ENCODE measurements at places on chromosomes 5 and 9.

DNA sequence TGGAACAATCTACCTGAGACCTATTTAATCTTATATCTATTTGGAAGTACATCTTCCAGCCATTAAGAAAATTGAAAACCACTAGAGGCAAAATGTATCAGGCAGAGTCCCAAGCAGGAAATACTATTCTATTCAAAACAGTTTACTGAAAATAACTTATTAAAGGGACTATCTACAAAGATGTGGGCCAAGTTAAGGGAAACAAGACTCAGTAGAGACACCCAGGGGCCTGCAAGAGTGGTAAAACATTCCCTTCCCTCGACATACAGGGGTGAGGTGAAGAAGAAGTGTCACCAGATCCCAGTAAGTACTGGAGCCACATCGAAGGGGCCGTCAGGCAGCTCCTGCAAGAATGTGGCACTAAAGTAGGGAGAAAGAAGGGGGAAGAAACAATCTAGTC, 12.1 kb upstream of the NRG2 start:
- DNase-seq, result no peak

GRCh38 chr5:105536675-105537074, 1974.1 kb upstream of the NUDT12 start:
- DNase-seq, result no peak

GRCh38 chr5:80916676-80917075, 43.5 kb upstream of the RASGRF2 start:
- DNase-seq, result no peak

DNA sequence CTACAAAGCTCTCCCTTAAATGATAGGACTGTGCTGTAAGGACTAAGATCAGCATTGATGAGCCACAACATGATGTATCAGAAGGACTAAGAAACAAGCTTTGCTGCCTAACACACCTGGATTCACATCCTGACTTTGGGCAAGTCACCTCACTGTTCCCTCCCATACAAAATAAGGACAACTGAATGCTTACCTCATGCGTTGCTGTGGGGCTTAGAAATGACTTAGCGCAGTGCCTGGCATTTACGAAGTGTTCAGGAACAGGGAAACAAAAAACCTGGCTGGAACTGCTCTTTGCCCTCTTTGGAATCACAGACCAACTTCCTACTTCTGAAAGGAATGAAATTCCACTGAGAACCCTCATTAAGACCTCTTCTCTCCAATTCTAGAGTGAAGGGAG, 113.7 kb downstream of the BAAT start:
- DNase-seq, result no peak

GRCh38 chr9:109632817-109633216, 134.7 kb upstream of the PTPN3 start:
- DNase-seq, result no peak

- no peak for DNase-seq
Measured at GRCh38 chr5:9559965-9560364, 14.1 kb upstream of the SEMA5A start.

DNA sequence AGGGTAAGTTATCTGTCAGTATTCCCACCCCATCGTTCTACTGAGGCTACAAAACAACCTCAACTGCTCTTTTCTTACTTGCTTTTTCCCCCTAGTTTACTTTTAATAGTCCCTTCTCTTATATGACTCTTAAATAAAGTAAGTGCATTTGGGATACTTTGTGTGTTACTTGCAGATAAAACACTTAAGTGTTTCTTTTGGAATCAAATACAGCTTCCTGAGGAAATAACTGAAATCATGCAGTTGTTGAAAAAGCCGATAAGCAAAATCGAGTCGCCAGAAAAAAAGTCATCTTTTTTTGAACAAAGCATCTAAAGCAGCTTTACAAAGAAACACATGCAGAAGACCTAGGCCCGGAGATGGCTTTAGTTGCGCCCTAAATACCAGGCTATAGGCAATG, 53.5 kb upstream of the EPB41L4A start:
- DNase-seq, result no peak

DNA sequence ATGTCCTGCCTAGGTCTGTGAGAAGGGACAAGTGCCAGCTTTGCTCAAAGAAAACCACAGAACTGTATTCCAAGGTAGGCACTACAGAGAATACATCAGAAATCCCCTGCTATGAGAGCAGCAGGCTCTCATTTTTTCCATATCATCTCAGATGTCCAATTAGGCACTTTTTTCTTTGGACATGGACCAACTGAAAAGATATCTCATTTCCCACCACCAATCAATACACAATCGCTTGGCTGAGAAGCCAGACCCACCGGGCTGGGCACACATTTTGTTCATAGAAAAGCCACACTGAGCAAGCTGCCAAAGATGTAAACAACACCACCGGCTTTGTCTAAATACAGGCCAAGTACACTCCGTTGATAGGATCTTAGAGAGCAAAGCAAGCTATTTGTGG, 25.9 kb downstream of the STOM start:
- no peak for DNase-seq

DNA sequence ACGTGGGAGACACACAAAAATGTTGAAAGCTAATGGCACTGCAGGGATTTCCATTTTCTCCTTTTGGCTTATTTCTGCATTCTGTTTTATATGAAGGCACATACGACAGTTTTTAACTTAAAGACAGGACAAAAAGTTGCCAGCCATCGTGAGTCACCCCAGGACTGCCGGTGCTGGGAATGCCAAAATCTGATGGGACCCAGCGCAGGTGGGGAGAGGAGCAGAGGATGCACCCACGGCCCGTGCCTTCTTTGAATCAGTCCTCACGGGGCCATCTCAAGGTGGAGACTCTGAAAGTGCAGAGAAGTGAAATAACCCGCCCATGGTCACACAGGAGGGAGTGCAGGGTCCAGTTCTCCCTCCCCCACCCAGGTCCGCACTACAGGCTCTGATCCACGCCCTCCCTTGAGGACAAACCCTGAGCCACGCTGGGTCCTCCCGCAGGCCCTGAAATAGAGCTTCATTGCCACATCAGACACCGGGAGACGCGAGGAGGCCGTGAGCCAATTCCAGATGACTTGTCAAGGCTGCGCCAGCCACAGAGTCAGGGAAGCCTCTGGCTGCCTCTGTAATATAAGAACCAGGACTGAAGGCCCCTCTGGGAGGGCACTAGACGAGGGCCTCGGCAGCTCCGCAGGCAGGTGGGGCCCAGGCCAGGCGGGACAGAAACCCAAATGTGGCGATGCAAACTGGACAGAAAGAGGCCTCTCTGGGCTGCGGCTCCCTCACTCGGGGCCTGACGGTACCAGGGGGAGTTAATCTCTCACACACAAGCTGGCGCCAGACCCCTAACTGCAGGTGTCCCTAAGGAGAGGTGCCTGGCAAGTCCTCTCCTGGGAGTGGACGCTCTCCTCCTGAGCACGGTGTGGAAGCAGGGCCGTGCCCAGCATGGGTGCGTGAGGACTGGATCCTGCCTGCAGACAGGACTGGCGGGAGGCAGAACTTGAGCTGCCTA, 22.9 kb downstream of the ADAMTS2 start:
- DNase-seq, result no peak

GRCh38 chr5:102764381-102765004, 9.4 kb downstream of the PAM start:
- DNase-seq, result no peak

DNA sequence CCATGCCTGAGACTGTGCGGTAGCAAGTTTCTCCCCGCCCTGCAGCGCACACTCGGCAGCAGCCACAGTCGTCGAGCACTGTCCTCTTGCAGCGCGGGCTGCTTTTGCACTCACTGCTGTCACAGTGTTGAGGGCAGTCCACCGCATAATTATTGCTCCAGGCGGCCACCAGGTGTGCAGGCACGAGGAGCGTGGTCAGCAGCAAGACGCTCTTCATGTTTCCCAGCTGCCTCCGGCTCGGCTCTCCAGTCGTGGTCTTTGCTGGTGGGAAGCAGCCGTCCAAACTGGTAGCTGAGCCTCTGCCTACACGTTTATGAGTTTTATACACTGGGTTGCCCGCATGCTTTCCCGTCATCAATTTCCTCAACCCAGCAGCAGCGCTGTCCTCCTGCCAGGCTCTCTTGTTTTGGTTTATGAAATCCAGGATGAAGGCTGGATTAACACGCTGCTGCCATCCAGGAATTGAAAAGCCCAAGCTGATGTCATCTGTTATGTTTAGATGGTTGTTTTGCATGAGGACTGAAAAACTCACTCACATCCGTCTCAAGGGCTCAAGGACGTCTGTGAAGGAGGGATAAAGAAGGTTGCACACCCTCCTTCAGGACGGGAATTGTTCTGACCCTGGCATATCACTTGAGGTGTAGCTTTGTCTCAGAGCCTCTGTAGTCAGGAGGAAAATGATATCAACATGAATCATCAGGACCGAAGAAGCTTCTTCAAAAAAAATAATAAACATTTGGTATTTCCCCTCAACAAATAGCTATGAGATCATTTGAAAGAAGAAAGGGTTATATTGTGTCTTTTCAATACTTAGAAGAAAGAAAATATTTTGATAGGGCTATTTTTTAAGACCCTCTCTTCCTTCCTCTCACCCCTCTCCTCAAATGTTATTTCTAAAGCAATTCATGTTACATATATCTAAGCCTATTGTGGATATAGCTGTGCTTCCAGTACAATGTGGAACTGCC, at the start of gene ESM1:
TSS of gene ESM1 (minus strand) at position 293 of the 968 bp plus-strand sequence. CDS start at position 217, 76 bp downstream.
- DNase-seq, result no peak

GRCh38 chr5:149948993-149949392, 4.4 kb upstream of the PDE6A start:
- DNase-seq, result no peak

GRCh38 chr5:79507251-79508205, 6.4 kb downstream of the HOMER1 start:
- peak; percentile 40 for DNase-seq

GRCh38 chr5:125559296-125559695, 812.9 kb upstream of the ZNF608 start:
- no peak for DNase-seq

GRCh38 chr5:96893342-96893741, 17.0 kb downstream of the ERAP2 start:
- DNase-seq, result no peak

GRCh38 chr5:126948011-126948355, 82.4 kb downstream of the MARCHF3 start:
- no peak for DNase-seq

Measured in KBM-7 (cell line).